ENCODE measurements at places on chromosomes 5 and 9.

- DNase-seq, result peak; percentile 16
Observed at GRCh38 chr9:95499046-95499676, 17.6 kb downstream of the PTCH1 start.

DNA sequence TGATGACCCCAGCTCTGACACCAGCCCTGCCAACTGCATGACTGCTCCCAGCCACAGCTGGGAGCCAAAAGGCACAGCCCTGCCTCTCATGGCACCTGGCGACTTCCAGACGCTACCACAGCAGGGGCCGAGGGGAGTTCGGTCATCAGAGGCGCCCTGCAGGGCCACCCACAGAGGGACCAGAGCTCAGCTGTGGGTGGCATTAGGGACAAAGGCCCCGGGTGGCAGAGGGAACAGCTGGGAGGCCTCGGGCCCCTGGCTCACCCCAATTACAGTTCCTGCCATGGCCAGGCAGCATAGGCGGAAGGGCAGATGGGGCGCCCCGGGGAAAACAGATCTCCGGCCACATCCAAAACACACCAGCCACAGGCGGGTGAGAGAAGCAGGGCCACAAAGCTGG is 3.6 kb downstream of the SOHLH1 start:
- no peak for DNase-seq

GRCh38 chr5:60701321-60701968 is 1.5 kb upstream of the DEPDC1B start:
- no peak for DNase-seq

DNA sequence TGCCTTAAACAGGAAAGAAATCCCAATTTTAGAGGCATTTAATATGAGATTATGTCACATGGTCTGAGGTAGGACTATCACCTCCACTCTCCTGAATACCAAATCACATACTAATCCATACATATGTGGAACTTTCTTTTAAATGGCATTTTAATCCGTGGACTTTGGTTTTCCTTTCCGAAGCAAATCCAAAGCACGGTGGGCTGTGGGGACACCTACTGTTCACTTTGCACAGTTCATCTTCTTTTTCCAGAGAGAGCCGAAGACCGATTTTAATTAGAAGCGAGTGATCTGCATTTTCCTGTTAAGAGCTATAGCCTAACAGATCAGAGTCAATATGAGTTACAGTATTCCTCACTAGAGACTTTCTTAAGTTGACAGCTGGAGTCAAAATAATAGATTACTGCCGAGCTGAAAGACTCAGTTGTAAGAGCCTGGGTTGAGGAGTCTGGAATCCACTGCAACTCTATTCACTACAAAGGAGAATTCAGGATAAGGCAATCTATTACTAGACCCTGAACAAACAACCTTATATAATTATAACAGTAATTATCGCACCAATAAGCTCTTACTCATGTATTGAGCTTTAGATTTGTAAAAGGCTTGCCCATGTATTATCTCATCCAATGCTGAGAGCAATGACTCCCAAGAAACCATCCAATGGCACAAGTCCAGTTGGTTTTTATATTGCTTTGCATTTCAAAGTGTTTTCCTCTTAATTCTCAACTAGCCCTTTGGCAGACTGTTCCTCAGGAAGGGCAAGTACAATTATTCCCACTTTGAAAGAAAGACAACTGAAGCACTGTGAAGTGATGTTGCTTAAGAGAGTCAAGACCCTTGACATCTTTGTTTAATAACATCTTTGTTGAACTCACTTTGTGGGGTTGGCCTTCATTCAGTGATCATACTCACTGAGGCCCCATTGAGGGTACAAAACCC is 144.7 kb downstream of the TRPM6 start:
- DNase-seq, result peak; percentile 50

- peak; percentile 8 for DNase-seq
Observed at GRCh38 chr5:95664204-95664786, 17.7 kb downstream of the RFESD start.

DNA sequence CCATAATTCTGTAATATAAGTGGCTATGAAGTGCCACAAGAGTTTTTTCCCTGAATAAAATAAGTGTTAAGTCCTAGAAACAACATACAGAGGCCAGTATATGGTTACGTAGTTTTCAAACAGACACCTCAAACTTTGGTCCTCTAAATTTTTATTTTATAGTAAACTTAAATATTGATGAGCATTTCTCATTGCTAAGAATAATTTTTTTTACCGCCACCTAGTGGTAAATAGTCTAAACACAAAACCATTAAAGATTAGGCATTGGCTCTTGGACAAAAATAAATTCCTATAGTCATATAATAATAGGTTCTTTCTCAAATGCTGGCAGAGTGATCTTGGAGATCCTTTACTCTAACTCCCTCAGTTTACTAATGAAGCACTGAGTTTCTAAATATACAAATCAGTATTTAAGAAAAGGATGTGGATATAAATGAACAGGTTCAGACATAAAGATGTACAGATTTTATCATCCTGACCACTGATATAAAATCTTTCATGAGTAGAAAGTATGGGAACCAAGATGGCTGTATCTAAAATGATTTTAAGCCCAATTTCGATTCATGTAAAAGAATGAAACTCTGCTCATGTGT is 136.2 kb downstream of the FANCC start:
- no peak for DNase-seq

DNA sequence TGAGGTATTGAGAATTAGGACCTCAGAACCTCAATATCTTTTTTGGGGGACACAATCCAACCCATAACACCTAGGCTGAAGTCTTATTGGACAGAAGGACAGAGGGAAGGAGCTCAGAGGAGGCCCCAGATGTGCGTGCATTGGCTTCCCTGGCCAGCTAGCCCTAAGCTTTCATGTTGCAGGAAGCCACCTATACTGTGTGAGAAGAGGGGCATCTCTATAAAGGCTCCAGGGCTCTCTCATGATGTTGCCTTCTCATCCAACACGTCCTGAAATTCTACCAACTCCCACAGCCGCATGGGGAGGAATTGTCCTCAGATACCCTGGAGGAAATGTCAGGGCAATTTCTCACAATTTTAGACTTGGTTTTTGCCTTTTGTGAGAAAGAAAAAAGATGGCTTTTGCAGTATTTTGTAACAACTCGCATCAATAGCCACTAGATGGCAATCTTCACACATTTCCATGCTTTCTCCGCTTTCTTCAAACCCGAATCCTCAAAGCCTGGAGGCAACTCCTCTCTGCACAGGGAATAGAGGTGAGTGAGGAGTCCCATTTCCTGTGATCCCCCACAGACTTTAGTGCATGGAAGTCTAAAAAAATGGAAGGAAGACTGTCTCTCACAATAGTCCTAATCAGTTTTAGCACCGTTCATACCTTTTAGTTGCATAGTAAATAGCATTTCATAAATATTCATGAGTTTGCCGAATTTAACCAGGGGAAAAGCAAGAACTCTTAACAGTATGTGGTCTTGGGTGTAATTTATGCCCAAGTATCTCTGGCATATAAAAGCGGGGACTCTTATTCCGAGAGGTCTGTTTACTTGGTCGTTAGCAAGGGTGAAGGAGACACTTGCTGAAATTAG is 7.4 kb upstream of the PPP3R2 start:
- peak; percentile 41 for DNase-seq

GRCh38 chr5:39906146-39906545 is 481.4 kb upstream of the DAB2 start:
- no peak for DNase-seq

DNA sequence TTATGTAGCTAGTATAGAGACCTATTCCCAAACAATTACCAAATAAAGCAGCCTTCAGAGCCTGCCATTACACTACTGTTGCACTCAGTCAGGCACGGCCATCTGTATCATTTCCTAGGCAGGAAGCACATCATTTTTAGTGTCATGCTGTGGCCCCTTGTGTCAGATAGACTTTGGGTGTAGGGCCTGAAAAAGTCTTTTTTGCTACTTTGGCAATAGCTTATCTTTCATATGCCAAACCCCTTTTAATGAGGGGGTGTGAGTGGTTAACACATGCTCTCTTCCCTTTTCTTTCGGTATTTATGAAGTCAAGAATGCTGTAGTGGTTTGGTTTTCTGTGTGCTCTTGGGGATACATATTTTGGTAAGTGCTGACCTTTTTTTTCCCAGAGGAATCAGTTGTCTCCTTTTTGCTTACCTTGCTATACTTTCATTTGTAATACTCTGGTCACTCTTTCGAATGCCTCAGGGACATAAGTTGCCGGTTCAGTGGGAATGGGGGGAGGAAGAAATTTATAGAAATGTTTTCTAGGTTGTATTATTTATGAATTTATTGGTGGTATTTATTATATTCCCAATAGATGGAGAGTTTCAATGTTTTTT is 209.8 kb downstream of the CSNK1G3 start:
- DNase-seq, result no peak

DNA sequence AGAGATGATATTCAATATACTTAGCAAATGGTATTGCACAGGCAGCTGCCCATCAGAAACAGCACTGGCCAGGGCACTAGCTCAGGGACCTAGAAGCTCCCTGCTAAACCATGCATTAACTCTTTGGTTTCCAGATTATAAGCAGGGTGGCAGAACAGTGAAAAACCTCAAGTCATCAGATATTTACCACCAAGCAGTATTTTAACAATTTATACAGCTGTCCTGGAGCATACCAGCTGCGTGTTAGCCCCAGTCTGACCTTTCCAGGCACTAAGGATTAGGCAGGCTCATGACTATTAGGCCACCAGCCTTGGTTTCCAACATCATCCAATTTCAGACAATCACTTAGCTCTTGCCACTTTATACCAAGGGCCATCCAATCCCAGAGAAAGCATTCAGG is 326.5 kb downstream of the CAAP1 start:
- no peak for DNase-seq

GRCh38 chr9:105023788-105024187 is 95.8 kb upstream of the ABCA1 start:
- DNase-seq, result no peak

GRCh38 chr5:9951865-9952516 is 297.7 kb downstream of the ATPSCKMT start:
- DNase-seq, result no peak

DNA sequence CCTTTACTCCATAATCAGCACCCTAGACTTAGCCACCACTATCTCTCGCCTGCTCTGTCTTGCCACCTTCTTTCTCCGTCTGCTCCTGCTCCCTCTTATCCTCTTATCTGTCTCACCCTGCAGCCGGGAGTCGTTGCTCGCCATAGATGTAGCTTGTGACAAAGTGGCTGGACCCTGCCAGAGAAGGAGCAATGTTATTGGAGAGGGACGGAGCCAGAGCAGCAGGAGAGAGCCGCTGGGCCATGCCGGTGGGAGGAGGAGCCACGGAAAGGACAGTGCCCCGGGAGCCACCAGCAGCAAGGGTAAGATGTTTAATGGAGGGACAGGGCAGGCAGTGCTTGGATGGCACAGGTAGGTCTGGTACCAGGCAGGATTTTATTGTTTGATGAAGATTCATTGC is 137.3 kb downstream of the SEC61B start:
- DNase-seq, result no peak

DNA sequence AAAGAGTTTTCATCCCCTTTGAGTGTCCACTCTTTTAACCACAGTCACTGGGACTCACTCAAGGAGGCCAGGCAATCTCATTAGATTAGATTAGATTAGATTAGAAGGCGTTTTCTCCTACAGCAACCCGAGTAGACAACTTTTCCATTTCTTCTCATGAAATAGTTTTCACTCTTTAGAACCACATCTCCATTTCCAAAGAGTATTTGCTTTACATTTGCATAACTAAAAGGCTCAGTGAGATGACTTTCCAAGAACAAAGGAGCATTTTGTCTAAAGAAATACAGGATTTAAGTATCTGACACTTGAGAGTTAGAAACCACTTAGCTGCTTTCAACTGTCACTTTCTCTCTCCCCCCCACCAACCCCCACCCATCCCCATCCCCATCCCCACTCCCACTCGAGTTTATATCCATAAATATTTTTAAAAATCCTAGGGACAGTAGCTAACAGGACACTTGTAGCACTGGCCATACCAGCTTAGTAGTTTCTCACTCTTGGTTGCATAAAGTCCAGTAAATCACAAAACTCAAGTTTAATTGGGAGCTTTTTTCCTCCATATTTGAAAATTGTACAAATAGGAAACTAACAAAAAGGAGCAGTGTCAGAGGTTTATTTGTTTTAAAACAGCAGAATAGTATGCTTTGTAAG is 2202.9 kb upstream of the WWC1 start:
- no peak for DNase-seq

DNA sequence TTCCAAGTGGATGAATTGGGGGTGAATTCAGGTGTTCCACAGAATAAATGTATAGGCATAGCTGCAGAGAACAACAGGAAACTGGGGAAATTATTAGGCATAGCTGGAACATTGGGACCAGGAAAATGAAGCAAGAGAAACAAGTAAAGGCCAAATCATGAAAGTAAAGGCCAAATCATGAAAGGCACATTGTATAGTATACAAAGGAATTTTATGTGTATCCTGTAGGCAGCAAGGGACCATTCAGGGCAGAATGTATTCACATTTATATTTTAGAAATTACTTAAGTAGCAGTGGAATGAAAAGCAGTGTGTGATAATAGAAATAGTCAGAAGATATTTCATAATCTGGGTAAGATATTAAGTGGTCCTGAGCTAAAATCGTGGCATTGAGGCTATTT is 127.3 kb upstream of the GRHPR start:
- no peak for DNase-seq

DNA sequence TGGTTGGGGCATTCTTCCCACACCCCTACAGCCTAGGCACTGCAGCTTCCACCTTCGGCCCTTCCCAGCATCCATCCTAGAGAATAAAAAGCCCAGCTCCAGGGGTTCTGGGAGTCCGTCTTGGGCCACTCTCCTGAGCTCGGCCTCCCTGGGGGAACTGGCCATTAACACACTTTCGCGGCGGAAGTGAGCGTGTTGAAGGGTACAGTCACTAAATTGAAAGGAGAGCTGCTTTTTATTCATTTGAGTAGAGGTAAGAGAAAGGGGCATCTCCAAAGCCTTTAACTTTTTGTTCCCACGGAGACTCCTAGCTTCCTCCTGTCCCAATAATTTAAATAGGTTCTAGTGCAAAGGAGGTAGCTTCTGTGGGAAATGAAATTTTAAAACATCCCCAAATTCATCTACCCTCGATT is 31.0 kb upstream of the NFIB start:
- no peak for DNase-seq

DNA sequence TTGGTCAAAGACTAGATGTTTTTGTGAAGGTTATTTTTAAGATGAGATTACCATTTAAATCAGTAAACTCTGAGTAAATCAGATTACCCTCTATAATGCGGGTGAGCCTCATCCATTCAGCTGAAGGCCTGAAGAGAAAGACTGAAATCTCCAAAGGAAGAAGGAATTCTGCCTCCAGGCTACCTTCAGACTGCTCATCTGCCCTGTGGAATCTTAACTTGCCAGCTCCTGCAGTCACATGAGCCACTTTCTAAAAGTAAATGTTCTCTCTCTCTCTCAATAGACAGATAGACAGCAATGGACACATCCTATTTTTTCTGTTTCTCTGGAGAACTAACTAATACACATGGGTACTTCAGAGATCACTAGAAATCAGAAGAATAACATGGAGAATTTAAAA is 182.8 kb downstream of the CFAP90 start:
- no peak for DNase-seq

DNA sequence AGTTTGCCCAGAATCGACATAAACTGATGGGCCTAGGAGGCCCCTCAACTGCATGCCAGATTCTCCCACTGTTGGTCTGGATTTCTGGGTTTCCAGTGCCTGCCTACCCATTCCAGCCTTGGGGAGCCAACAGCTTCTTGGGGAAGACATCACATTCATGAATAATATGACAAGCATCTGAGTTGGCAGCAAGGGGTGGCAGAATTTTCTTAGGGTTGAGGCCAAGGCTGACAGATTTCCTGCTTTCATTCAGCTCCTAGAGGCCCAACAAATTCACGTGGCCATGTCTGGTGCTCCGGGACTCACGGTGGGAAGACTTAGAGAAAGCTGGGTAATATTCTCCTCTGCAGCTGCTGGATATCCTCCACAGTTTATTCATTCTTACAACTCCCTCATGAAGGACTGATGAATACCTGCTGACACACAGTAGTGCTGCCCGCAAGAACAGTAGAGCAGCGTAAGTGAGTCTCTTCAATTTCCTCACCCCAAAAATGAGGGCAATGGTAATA is 305.0 kb upstream of the TNC start:
- DNase-seq, result peak; percentile 7

Measured in fibroblast of gingiva (primary cell).